Activated gamma-delta T cell treated with anti-CD3 and anti-CD28 coated beads, Interleukin-2, amount 50 U/mL, for 16 hours (primary cell): ENCODE measurements at places on chromosomes 12 and 14.
A peak's percentile ranks its signal among the peaks of the same experiment; 100 is the strongest.

DNA sequence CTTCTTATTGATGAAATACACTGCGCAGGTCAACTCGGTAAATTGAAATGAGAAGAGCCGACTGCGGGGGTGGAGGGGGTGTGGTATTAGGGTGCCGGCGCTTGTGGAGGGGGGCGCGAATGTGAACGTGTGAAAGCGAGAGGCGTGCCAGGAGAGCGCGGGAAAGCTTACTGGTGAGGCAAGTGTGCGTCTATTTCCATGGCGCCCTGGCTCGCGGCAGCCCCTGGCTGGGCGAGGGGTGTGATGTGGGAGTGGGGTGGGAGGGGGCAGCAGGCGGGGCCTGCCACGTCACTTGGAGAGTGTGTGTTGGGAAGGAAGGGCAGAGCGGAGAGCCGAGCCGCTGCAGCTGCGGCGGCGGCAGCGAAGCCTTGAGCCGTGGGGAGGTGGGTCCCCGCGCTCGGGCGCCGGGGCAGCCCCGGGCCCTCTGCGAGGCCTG is 88.8 kb downstream of the GALNT8 start:
- DNase-seq = no peak

DNA sequence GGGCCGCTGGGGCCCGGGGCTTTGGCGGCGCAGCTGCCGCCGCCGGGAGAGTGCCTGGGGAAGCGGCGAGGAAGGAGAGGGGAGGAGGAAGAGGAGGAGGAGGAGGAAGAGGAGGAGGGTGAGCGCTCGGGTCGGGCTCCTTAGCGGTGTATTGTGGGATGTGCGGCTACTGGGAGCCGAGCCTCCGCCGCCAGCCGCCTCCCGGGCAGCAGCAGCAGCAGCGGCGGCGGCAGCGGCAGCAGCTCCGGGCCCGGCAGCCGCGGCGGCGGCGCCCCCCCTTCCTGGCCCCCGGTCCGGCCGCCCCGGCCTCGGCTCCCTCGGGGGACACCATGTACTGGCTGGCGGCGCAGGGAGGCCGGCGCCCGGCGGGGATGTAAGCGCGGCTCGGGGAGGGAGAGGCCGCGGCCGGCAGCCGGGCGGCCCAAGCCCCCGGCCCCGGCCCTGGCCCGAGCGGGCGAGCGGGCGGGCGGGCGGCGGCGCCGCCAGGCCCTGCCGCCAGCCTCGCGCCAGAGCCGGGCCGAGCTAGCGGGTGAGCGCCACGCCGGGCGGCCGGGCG is at the start of gene SETD1B:
TSS of gene SETD1B (plus strand) at position 149 of the 556 bp plus-strand sequence. CDS start 729 bp downstream, outside the sequence.
- DNase-seq = no peak

GRCh38 chr14:94158239-94158883 is 15.8 kb upstream of the PPP4R4 start:
- no peak for DNase-seq

GRCh38 chr12:106901276-106901675 is 54.4 kb upstream of the TMEM263 start:
- DNase-seq = no peak

- DNase-seq = no peak
Observed at GRCh38 chr12:54306925-54307741, 6.3 kb upstream of the NFE2 start.

- no peak for DNase-seq
Observed at GRCh38 chr12:67419810-67420209, 150.7 kb downstream of the CAND1 start.

DNA sequence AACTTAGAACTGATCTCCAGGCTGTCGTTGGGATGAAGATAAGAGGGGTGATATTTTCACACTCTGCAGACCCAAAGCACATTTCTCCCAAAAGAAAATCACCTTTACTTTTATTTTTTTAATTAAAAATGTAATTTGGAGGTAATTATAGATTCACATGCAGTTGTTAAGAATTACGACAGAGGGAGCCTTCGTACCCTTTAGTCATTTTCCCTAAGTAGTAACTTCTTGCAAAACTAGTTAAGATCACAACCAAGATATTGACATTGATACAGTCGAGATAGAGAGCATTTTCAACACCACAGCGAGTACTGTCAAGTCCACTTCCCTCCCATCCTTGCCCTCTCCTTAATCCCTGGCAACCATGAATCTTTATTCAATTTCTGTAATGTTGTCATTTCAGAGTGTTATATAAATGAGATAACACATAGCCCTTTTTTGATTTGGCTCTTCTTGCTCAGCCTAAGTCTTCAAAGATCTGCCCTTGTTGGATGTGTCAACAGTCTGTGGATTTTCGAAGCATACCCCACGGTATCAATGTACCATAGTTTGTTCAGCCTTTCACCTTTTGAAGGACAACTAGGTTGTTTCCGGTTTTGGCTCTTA is 39.6 kb downstream of the DNAH10 start:
- DNase-seq = no peak

GRCh38 chr14:24145690-24146452 is 539 bp downstream of the PSME2 start:
- no peak for DNase-seq

DNA sequence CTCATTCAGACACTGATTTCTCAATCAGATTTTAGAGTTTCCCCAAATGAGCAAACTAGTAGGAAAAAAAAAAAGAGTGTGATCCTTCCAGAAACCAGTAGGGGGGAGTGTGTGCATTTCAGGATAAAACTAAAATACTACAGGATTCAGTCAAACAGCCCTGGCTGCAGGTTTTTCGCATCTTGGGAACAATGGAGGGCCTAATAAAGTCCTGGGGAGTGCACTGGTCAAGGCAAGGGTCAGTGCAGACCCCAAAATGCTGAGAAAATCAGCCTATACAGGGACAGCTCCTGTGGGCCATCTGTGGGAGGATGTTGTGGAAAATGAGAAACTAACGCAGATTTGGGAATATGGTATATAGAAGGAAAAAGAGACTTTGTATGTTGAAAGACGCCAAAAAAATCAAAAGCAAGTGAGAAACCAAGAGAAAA is 22.2 kb upstream of the ABCD4 start:
- no peak for DNase-seq

DNA sequence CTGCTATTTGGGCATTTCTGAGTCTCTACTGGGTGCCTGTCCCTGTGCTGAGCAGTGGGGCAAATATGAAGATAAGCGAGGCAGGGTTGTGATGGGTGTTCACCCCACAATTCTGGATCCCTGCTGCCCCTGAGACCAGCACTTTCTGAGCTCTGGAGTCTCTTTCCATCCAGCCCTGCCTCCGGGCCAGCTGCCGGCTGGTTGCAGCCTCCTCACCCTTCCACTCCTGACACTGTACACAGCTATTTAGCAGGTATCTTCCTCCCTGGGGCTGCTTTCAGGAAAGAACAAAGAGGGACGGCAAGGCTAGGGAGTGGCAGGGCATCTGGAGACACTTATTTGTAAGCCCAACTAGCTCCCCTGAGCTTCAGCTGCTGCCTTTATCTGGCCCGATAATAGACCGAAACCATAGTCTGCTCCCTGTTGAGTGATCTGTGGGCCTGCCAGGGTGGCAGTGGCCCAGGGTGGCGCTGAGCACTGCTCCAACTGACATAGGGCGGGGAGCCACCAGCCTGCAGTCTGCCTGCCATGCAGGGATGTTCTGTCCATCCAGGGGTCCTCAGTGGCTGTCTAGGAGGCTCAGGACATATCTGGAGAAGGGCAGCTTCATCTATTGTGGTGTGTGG is 7.6 kb upstream of the KRT80 start:
- DNase-seq = no peak

- DNase-seq = no peak
Observed at GRCh38 chr12:11749943-11750690, 100.6 kb downstream of the ETV6 start.

GRCh38 chr12:57173683-57174082 is 26.3 kb upstream of the LRP1-AS start:
- no peak for DNase-seq

DNA sequence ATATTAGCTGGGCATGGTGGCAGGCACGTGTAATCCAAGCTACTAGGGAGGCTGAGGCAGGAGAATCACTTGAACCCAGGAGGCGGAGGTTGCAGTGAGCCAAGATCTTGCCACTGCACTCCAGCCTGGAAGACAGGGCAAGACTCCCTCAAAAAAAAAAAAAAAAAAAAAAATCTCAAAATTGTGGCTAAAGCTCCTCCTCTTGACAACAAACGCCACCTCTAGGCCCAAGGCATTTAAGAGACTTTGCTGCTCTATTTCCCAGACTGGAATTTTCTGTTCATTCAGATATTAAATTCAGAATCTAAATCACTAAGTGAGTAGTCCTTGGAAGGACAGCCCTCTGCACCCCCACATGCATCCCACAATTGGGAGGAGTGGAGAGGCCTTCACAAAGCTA is 1.4 kb downstream of the ZFYVE1 start:
- no peak for DNase-seq

GRCh38 chr12:9911708-9912107 is 20.5 kb downstream of the CLEC2A start:
- no peak for DNase-seq

DNA sequence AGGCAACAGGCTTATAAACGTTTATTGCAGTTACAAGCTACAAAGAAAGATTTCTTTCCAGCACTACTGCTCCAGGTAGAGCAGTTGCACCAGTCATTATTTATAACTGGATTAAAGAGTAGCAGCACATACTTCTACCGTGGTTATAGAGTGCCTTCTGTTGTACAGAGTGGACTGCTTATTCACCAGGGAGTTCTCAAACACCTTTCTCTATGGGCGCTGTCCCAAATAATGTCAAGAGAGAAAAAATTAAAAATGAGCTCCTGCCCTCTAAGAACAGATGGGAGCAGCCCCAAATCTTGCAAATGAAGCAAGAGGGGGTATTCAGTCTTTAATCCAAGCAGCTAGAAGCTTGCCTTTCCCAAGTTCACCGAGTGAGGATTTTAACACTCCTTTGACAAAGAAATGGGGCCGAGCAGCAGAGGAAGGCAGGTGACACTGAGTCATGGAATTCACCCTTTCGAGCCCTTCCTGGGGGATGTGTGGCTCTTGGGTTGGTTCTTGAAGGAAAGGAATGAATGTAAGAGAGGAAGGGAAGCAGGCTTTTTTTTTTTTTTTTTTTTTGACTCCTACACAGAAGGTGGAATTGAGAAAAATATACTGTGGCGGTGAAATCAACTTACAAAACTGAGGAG is 181.2 kb downstream of the PRKCH start:
- no peak for DNase-seq

DNA sequence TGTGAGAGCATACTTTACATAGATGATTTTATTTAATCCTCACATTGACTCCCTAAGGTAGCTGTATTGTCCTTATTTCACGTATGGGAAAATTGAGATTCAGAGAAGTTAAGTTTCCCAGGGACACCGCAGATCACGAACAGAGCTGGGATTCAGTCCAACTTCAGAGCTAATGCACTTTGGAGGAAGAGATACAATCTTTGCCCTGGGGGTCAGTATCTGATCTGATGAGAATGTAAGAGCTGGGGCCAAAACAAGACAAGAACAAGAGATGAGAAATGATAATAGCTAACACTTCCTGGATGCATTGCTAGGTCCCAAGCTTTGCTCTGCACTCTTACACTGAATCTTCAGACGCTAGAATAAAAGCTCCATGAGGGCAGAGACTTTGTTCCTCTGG is 6.0 kb upstream of the CSAD start:
- no peak for DNase-seq

DNA sequence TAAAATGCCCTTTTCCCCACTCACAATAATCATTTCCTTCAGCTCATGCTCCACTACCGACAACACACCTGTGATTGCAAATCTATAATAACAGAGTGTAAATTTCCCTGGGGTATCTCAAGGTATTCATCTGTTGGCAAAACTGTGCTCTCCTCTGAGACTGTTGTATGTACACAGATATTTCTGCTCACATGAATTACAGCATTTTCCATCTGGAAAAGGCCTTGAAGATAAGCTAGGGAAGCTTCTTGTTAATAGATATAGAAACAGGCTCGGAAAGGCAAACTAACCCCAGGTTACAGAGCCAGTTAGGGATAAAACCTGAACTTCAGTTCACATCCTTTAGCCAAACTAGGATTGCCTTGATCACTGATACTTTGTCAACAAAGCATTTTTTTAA is 210.4 kb upstream of the KRR1 start:
- no peak for DNase-seq

DNA sequence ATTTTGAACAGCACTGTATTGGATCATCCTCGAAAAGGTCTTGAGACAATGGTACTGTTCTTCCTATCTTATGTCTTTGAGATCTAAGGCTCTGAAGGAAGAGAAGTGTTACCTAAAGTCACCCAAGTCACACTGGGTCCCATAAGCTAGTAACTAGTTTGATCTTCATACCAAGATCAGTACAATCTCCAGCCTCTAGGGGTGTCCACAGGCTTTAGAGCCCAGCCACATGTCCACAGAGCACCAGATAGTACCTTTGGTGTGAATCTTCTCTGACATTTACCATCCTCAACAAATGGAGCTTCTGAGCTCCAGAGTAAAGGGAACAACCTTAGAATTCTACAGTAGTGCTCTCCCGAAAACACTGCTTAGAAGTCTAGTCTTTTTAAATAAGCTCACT is 78.7 kb downstream of the KSR2 start:
- no peak for DNase-seq

DNA sequence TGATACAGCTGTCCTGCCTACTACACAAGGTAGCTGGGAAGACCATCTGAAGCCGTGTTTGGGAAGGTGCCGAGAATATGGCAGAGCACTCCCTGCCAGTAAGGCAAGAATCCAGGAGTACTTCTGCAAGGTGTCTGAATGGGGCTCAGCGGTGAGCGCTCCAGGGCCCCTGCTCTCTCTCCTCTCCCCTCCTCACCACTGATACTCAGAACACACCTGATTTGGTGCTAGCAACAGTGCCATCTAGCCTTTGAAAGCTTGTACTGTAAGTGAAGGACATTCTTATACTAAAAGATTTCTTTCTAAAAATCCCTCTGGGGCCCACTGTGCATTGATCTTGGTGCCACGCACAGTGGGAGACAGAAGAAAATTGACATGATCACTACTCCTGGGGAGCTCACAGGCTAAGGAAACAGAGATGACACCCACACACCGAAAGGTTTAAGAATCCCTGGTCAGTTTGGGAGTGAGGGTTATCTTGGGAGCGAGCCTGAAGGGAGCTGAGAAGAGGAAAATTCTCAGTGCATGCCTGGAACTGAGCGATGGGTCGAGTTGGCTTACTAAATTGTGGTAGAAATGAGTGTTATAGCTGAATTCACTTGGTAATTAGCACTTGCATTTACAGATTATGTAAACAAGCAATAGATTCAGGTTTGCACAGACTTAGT is 216.9 kb downstream of the NTF3 start:
- no peak for DNase-seq

DNA sequence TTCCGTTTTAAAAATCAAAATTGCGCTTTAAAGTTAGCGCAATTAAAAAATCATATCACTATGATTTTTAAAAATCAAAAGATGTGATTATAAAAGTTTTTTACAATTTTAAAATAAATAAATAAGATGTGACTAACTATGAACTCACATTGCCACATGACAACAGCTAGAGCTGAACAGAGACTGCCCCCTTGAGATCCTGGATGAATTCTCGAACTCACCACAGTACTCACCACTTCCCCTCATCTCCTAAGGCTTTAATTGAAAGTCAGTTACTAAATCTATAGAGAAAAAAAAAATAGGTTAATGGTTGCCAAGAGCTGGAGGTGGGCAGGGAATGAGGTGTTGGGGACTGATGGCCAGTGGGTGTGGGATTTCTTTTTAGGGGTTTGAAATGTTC is 384.2 kb downstream of the ZFP36L1 start:
- DNase-seq = no peak

- DNase-seq = no peak
Observed at GRCh38 chr14:57380935-57381334, 9.5 kb upstream of the NAA30 start.

GRCh38 chr12:109864916-109865315 is 15.4 kb downstream of the GLTP start:
- DNase-seq = no peak

GRCh38 chr14:34331728-34332623 is 130.1 kb downstream of the SPTSSA start:
- DNase-seq = peak; percentile 17
